ENCODE measurements at places on chromosomes 3 and 15.

GRCh38 chr15:40918799-40919392 lies 10.2 kb upstream of the DLL4 start:
- DNase-seq = no peak

DNA sequence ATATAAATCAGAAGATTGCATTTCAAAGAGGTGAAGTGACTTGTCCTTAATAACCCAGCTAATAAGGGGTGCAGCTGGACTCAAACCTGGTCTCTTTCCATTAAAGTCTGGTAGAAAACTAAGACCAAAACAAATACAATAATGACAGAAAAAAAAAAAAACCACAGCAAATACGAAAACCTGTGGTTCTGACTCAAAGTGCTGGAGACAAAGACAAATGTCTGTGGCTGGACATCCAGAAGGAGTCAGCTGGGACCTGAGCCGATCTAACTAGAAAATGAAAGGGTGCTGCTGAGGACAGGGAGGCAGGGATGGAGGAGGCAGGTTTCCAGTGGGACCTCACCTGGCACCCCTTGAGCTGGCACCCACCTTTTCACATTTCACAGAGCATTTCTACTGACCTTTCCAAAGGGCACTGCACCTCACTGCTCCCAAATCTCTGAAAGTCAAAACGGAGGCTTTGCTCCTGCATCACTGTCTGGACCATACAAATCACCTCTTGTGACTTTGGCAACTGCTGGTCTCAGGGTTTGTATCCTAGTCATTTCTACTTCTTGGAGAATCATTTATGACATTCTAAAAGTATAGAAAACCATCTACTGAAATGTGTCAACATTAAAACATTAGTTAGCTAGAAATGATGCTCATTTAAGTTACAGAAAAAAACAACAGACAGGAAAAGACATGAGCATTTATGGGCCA lies 61.7 kb downstream of the CCNL1 start:
- DNase-seq = no peak

DNA sequence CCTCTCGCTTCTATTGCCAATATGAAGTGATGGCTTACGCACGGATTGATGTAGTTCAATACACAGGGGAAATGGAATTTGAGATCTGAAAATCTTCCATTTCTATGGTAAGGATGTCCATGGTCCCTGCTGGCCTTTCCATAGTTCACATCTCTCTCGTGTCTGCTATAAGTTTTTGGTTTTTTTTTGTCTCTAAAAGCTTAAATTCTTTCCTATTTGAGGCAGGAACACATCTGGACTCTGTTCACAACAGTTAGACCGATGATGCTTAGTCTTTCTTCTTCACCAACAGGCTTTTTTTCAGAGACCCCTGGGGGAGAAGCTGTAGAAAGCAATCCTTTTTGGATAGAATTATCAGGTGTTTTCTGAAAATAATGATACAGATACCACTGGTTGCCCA lies 108.1 kb downstream of the XXYLT1 start:
- DNase-seq = no peak

DNA sequence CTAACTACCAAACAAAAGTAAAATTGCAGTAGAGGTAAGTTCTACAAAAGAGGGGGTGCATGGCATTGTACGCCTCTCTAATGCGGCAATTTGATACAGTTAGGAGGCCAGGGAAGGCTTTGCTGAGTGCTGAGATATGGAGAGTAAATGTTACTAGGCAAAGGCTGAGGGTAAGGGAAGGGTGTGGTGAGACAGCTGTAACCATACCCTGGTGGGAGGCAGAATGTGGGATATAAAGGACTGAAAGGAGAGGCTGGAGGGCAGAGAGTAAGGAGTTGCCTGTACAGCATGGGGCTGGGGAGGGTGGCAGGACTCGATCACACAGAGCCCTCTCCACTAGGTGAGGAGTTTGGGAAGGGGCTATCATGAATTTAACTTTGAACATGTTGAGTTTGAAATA lies 106.3 kb downstream of the PDCD6IP start:
- DNase-seq = no peak

DNA sequence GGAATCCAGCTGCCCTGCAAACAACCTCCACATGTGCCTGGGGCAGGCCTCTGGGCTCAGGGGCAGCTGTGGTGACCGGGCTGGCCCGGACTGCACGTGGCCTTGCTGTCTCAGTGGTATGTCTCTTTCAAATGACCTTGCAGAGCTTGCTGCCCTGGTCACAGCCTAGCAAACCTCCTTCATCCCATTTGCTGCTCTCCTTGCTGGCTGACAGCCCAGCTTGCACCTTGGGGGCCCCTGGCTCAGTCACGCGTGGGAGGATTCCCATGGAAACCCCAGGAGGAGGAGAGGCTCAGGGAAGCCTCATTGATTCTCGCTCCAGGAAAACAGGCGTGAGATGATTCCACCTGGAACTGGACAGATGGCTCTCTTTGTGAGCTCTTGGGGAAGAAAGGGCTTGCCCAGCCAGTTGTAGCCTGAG lies 5.6 kb downstream of the SPSB4 start:
- DNase-seq = peak; percentile 68

DNA sequence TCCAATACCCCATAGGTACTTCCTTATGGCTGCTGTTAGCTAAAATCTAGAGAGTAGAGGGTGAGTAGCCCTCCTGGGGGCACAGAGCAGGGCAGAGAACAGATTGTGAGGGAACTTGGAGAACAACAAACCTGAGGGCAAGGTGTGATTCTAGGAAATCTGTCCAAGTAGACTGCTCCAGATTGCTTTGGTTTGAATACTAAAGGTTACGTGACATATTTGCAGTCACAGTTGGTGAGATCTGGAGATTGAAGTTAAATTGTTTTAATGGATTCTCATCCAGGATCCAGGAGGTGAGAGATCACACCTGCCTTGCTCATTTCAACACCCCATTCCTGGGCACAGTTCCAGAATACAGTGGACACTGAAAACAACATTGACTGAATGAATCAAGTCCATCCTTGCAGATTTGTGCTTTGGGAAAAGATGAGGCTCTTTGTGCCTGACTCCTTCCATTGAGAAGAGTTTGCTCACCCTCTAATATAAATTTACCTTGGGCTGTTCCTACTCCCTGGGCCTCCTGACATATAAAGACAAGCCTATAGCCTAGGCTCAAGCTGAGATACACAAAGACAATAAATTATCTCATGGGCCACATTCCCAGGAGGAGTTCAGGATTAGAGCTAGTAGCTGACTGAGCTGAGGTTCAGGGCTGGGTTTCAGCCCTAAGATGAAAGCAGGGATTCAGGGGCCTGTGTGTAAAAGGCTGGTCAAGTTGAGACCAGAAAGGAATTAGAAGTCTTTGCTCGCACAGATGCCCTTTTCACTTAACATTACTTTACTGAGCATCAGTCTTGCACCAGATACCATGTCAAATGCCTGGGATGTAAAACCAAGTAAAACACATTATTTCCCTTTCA lies 400.9 kb upstream of the MCTP2 start:
- DNase-seq = no peak

DNA sequence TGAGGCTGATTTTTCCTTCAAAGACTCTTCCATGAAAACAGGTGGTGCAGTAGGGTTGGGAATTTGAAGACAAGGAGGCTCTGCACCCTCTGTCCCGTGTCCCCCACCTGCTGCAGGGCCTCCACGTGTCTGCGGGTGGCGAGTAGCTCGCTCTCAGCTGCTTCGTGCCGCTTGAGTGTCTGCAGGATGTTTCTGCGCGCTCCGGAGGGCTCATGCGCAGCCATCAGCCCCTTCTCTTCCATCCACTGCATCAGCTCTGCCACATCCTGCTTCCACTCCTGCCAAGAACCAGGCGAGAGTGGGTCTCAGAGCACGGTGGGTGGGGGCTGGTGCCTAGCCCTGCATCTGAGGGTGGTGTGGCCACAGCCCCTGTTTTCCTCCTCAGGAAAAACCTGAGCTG lies 17.8 kb downstream of the SPTBN5 start:
- no peak for DNase-seq

GRCh38 chr3:70531063-70531657 lies 218.7 kb upstream of the MDFIC2 start:
- no peak for DNase-seq

DNA sequence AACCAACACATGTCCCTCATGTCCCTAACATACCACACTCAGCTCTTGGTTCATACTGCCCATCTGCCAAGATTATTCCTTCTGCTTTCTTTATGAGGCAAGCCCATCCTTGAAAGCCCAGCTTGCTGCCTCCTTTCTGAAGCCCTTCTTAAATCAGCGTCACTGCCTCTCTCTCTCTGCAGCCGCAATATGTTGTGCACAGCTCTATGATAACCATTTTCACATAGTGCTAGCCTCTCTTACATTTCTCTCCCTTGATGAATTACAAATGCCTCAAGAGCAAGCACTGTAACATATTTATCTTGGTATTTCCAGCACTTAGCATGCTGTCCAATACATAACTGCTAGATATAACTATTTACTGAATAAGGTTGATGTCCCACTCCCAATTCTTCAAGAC lies 86.5 kb downstream of the TNIK start:
- DNase-seq = no peak

DNA sequence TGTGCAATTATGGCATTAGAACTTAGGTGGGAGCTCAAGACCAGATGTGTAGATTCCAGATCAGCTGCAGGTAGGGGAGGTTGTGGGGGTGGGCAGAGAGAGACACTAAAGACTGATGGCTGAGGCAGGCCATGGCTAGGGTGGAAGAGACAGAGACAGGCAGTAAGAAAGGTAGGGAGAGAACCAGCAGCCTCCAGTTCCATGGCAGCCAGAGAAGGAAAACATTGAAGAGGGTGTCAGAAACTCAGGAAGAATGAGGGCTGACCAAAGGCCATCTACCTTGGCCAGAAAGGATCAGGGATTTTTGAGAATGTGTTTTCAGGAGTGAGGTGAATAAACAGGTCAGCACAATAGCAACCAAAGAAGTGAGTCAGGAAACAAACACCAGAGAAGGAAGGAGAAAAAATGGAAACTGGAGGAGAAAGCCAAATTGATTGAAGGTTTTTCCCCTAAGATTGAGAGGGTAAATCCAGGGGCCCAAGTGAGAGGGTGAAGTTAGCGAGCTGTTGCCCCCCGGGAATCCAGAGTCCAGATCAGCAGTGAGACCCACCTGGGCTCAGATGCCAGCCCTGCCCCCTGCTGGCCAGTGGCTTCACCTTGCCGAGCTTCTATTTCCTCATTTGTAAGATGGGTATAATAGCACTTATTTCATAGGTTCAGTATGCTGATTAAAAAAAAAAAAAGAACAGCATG lies 41.0 kb downstream of the ABHD2 start:
- peak; percentile 71 for DNase-seq

- peak; percentile 60 for DNase-seq
These were observed 927 bp downstream of the CHDH start for GRCh38 chr3:53845103-53845880.

- peak; percentile 57 for DNase-seq
These were observed 694 bp downstream of the ABTB1 start for GRCh38 chr3:127673191-127674100.

GRCh38 chr3:124761250-124761796 lies 31.1 kb downstream of the UMPS start:
- peak; percentile 91 for DNase-seq

DNA sequence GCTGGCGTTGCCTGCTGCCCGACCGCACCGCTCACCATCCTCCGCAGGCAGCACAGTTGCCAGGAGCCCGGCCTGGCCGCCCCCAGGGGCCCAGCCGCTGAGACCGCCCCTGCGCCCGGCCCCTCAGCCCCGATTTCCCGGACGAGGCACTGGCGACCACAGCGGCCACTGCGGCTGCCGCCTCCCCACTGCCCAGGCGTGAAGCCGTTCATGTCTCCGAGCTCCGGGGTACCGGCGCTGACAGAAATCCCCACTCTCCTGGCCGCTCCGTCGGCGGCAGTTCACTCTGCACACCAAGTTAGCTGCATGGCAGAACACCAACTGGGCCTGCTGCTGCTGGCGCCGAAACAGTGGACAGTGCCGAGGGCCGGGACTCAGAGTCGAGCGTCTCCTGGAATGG lies 8.5 kb downstream of the SELENOT start:
- DNase-seq = no peak

- no peak for DNase-seq
These were observed 157.2 kb upstream of the TPRG1 start for GRCh38 chr3:189014526-189014925.

- no peak for DNase-seq
These were observed 76.4 kb upstream of the SCN5A start for GRCh38 chr3:38725726-38726419.

DNA sequence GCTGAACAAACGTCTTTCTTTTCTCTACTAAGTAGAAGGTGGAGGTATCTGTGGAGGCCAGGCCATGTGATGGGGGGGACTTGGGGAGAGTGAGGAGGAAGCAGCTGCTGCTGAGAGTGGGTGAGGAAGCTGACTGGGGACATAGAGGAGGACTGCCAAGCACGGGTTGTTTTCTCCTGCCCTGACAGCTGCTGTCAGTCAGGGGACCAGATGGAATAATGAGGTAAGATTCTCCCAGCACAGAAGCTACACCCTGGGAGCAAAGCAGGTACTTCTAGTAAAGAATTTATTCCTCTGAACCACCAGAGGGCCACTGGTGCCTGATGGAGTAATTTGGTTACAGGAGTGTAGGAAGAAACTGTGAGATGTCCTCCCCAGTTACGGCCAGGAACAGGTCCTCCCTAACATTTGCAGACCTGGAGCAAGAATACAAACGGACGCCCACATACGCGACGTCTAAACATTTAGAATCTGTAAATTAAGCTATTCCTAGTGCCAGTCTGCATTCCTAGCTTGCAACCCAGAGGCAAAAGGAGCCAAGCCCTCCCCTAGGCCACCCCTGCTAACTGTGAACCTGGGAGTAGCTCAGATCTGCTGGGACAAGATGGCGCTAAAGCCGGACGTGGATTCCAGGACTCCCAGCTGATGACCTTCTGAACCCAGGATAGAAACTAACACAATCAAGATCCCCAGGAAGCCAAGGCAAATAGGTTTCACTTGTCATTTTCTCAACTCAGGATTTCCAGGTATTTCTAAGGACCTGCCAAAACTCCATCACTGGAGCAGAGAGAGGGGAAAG lies 14.8 kb downstream of the CRYGS start:
- DNase-seq = no peak
